Stimulated activated CD8-positive, alpha-beta memory T cell treated with anti-CD3 and anti-CD28 coated beads, Interleukin-12 subunit alpha, Interleukin-12 subunit beta, amount 100 ng/mL, for 1 hour (primary cell): ENCODE measurements at places on chromosomes 16 and 17.
A peak's percentile ranks its signal among the peaks of the same experiment; 100 is the strongest.

DNA sequence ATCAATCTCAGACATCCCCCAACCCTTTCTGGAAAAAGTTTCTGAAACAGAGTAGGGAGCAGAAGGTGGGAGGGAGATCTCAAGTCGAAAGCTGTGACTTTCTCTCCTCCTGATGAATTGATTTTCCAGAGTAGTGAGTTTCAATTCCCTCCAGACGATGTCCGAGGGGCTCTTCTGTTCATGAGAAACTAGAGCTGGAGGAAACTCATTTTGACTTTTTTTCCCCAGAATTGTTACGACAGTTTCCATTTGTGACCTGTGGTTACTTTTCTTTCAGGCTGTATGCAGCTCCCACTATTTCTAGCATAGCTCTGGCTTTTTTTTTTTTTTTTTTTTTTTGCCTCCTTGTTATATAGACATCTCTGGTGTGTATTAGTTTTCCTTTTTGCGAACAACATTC lies 422.1 kb upstream of the SALL1 start:
- DNase-seq, result no peak

- DNase-seq, result peak; percentile 44
These were observed 527 bp downstream of the TRAF4 start for GRCh38 chr17:28744104-28744971.

GRCh38 chr16:28623172-28623711 lies 13.4 kb upstream of the SULT1A1 start:
- peak; percentile 20 for DNase-seq

DNA sequence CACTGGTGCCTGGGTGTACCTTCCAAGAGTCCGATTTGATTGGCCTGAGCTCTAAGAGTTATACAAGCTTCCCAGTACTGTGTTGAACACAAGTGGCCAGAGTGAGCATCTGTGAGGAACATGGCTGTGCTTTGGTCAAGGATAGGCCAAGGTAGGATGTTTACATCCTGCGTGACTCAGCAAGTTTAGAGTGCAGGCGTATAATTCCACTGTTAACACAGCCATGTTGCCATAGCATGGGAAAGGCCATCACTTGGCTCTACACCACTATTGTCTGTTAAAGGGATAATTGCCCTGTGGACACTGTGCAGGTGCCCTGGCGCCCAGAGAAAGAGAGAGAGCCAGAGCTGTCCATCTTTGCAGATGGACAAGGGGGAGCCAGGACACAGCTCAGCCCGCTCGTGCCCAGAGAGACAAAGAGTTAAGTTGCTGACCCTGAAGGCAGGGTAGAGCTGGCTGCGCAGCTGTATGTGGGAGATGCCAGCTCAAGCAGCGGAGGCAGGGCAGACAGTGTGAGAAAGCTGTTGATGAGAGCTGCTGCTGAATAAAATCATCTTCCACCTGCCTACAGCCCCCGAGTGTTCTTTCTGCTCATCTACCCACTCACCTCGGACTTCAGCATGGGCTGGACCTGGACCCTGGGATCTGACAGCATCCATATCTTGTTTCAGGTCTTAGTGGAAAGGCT lies 11.7 kb downstream of the CFAP52 start:
- no peak for DNase-seq

DNA sequence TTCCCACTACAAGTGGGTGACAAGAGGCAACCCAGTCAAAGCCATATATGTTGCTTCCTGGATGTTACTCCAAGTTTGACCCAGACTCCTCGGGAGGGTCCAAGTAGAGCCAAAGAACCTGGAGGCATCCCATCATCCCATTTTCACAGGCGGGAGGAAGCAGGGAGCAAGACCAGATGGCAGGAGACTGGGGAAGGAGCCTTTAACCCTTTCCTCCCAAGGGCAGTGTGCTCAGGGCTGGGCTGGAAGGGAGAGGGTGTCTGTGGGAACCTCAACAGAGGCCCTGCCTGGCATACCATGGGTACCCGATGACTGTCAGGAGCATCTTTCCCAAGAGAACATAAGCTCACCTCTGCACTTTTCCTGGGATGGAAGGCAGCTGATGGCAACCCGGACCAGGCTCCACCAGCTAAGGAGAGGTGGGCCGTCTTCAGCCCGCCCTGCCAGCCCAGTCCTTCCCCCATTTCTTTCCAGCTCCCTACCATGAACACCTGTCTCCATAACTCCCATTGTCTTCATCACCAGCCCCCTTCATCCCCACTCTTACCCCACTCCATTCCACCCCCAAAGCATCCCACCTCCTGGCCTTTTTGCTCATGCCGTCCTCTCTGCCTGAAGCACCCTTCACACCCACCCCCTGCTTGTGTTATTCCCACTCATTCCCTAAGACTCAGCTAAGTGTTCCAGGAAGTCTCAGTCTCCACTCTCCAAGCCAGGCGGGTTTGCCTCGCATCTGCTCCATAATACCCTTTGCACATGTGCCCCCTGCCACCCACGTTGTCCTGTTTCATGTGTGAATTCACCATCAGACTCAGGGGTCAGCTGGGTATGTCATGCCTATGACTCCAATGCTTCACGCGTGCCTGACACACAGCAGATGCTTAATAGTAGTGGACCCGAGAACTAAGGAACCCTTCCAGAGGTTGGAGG lies 5.9 kb upstream of the SLC16A5 start:
- DNase-seq, result no peak

- DNase-seq, result no peak
These were observed 282.9 kb upstream of the N4BP1 start for GRCh38 chr16:48892893-48893292.

DNA sequence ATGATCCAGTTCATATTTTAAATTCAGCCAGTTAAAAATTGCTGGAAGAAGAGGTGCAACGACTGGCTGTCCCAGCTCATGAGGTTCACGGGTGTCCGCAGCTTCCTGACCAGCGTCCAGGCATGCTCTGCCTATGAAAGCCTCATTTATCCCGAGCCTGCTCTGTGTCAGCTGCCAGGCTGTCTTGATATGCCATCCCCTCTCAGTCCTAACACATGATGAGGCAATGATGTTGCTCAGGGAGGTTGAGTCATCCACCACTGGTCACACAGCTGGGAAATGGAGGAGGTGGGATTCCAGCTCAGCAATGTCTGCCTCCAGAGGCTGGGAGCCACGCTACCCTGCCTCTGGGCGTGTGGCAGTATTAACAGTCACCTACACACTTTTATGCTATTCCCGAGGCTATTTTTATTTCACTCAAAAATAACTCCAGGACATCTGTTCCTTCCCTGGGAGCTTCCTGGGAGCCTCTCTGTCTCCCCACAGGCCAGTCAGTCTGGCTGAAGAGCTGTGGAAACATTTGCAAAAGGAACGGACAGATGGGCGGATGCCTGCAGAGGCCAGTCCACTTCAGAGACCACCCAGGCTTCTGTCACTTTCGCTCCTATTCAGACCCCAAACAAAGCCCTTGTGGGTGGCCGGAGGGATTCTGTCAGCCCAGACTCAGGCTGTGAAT lies 22.5 kb downstream of the RAB11FIP4 start:
- DNase-seq, result no peak

- no peak for DNase-seq
These were observed 202.3 kb downstream of the RAB11FIP4 start for GRCh38 chr17:31593806-31594205.

DNA sequence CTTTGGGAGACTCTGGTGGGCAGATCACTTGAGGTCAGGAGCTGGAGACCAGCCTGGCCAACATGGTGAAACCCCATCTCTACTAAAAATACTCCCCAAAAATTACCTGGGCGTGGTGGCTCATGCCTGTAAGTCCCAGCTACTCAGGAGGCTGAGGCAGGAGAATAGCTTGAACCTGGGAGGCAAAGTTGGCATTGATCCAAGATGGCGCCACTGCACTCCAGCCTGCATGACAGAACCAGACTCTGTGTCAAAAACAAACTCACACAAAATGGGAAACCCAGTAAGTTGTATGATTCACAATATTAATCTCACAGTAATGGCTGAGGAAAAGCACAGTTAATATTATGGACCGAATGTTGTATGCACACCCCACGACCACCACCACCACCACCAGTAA lies 24.3 kb downstream of the WSB1 start:
- DNase-seq, result no peak

DNA sequence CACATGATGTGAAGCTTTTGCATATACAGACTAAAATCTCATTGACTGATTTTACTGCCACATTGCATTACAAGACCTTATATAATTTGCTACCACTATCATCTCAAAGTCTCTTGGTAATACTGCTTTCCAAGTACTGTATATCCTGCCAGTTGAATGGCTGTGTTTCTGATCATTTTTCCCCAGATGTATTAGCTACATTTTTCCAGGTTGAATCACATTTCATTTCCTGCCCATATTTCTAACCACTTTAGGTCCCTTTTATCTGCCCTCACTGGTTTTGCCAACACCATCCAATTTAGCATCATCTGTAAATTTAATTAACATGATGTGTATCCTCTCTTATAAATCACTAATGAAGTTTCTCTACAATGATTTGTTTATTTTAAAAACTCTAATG lies 365.7 kb upstream of the PMFBP1 start:
- DNase-seq, result no peak

- DNase-seq, result no peak
These were observed 6.5 kb upstream of the CHD3 start for GRCh38 chr17:7882068-7882467.

GRCh38 chr17:62910277-62910676 lies 55.8 kb upstream of the TANC2 start:
- no peak for DNase-seq

GRCh38 chr17:10052106-10052813 lies 146.1 kb downstream of the GAS7 start:
- no peak for DNase-seq

DNA sequence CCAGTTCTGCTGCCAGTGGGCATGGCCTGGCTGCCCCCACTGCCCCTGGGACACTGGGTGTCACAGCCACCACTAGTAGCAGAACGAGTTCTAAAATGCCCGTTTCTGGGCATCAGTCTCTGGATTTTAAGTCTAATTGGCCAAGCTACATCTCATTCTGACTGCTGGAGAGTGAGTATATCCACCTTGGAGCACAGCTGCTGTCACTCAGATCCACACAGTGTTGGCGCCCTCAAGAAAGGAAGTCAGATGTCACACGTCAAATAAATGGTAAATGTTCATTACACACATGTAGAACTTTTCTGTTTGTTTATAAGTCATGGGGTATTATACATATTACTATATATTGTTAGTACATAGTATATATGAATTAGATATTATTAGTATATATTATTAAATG lies 19.4 kb downstream of the GNGT2 start:
- DNase-seq, result no peak

DNA sequence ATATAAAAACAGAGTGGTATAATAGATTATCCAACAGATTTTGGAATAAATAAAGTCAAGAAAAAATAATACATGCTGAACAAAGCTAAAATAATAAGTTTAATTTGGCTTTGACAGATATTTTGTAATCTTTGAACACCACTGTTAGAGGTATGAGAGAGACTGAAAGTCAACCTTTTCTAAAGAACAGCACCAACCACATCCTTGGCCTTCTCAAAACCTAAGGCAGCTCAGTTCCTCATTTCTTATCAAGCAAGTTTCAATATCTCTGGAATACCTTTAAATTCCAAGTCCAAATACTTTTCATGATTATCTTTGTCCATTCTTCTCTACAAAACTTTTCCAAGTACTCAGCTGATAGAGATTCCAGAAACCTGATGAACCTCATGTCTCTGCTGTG lies 1603.8 kb downstream of the CDH8 start:
- no peak for DNase-seq

GRCh38 chr17:72361892-72362291 lies 241.1 kb downstream of the SOX9 start:
- DNase-seq, result no peak

DNA sequence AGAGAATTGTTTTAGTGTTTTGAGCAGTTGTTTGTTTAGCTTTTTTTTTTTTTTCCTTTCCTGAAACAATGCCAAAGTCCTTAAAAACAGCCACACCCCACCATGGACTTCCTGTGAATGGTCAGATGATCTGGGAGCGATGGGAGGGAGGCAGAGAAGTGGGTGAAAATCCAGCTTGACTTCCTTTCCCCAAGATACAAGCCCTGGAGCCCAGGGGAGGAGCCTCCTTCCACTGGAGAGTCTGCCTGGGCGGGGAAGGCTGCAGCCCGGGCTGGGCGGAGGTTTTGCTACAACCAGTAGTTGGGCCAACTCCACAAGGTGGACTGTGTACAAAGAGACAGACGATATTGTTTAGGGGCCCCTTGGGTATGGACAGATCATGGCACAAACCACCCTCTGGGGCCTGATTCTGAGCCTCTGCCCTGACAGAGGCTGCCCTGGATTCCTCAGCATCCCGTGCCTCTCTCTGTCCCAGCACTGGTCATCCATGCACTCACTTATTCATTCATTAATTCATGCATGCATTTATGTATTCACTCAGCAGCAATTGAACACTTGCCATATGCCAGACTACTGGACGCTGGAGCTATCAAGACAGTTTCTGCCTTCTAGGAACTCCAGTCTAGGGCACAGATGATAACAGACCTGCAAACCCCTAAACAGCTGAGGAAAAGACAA lies 29.8 kb downstream of the WSB1 start:
- DNase-seq, result no peak

DNA sequence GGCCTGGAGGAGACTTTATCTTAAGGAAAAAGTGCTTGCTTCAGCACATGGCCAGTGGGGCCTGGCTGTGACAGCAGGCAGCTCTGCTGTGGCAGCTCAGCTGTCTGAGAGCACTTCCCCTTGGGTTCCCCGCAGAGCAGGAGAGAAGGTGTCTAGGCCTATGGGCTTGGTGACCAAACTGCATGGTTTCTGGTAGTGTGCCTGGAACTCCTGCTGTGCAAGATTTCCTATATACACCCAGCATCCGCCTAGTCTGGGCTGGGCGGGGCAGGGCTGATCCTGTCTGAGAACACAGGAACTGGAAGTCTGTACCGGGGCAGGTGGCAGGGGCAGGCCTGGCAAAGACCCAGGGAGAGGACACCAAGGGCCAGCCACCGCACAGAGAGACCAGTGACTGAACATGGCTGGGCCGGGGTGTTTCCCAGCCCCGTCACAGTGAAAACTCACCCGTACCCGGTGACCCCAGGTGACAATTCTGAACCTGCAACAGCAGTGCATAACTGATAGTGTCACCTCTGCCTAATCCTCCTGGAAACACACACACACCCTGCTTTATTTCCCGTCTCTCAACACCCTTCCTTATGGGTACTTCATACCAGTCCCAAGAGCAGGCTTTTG lies 39.3 kb downstream of the CHD9 start:
- no peak for DNase-seq

DNA sequence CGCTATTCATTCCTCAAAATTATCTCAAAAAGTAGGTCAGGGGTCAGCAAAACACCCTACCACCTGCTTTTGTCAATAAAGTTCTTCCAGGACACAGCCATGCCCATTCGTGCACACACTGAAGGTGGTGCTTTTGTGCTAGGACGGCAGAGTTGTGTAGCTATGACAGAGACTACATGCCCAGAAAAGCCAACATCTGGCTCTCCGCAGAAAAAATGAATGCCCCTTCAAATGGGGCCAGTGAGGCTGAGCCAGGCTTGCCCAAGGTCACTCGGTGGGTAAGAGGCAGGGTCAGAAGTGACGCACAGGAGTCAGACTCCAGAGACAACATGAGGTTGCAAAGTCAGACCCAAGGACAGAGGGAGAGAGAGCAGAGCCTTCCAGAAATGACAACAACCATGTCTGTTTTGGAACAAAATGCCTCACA lies 200.1 kb downstream of the XYLT1 start:
- DNase-seq, result no peak

- DNase-seq, result no peak
These were observed 41.6 kb downstream of the PIMREG start for GRCh38 chr17:6485646-6486412.
